ENCODE measurements at places on chromosomes 12 and 14.

DNA sequence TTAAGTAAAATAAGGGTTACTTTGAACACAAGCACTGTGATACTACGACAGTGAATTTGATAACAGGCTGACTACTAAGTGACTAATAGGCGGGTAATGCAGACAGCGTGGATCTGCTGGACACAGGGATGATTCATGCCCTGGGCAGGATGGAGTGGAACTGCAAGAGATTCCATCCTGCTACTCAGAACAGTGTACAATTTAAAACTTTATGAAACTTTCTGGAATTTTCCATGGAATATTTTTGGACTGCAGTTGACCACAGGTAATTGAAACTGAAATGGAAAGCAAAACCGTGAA is 46.0 kb downstream of the YEATS4 start:
- DNase-seq = no peak

DNA sequence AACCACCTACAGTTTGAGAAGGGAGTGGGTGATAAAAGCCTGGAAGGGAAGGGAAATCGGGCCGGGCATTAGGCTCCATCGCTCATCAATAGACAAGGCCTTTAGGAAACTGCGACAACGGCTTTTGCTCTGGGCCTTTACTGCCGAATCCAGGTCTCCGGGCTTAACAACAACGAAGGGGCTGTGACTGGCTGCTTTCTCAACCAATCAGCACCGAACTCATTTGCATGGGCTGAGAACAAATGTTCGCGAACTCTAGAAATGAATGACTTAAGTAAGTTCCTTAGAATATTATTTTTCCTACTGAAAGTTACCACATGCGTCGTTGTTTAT is 261 bp upstream of the RNU7-1 start:
- peak; percentile 94 for DNase-seq

DNA sequence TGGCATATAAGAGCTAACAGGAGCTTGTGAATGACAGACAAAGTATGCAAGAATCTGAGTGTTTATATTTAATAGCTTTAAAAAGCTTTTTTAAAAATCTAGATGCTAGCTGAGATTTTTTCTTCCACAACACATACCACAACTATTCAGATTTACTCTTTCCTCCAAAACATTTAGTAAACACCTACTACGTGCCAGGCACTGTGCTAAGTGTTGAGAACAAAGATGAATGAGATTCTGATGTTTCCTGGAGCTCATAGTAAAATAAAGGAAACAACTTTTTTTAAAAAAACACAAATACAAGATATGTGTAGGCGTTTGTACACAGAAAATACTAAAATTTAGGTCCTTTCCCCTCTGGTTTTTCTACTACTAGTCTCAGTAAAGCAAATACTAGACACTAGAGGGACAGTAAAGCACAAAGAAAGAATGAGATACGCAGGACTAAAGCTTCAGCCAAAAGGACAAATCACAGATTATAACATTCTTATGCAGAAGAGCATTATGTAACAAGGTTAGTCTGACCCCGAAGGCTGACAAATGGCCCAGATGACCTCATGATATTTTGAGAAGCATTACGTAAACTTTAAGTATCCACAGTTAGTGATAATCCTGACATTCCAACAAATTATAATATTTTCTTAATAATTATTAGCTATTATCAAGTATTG is 78.6 kb upstream of the PAWR start:
- DNase-seq = no peak

DNA sequence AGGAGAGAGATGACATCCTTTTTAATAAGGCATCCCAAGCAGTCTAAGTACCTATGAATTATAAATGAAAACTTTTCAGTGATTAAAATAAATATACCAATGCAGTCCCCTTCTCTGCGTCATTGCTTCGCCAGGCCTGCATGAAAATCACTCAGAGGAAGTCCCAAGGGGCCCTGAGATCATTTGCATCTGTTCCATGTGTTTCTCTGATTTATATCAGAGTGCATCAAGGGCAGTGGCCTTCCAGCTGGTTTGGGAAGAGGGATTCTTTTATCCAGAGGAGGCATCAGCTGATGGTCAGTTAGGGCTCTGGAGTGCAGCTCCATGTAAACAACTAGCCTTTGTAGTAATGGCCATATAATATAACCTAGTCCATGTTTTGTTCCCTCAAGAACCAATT is 210.1 kb downstream of the RGS6 start:
- peak; percentile 94 for DNase-seq

- DNase-seq = no peak
These were observed 182.8 kb upstream of the ARHGAP5 start for GRCh38 chr14:31894351-31894750.

DNA sequence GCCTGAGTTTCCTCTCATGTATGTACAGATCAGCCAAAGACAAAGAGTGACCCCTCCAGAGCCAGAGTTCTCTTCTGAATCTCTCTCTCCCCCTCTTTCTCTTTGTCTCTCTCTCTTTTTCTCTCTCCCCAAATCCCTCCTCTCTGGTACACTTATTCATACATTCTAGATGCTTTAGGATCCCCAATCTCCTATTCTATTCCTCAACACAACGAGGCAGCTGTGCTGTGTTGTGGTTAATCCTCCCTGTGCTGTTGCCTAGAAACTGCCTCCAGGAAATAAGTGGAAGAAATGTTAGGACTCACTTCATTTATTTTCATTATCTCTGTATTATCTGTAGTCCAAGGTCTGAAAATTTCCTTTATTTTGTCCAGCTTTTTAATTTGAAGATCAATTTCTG is 350.5 kb upstream of the OR4E1 start:
- no peak for DNase-seq

DNA sequence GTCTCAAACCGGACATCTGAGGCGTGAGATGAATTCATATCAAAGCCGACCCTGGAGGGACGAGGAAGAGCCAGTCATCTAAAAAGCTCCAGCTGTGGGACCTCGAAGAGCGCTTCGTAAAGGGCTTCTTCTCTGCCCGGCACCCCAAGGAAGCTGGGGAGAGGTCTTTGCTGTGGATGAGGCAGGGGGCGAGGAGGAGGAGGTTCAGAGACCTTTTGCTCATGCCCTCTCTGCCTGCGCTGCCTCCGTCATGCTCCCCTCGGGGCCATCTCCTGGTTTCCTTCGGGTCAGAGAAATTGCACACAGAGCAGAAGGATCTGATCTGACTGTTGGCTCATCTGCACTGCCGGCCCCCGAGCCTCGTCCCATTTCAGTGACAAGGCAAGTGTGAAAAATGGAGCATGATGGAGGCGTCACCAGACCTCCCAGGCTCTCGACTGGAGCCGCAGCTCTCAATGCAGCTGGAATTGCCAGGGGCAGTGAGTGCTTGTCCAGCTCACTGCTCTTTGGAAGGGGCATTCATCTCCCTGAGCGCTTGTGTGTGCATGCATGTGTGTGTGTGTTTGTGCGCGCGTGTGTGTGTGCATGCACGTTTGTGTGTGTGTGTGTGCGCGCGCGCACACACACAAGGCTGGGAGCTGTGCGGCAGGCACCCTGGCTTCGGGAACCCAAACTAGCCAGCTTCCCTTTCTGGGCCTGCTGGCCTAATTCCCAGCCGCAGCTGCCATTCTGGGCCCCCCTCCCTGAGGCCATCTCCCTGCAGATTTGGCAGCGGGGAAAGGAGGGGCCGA is 9.2 kb downstream of the CABP1 start:
- no peak for DNase-seq

DNA sequence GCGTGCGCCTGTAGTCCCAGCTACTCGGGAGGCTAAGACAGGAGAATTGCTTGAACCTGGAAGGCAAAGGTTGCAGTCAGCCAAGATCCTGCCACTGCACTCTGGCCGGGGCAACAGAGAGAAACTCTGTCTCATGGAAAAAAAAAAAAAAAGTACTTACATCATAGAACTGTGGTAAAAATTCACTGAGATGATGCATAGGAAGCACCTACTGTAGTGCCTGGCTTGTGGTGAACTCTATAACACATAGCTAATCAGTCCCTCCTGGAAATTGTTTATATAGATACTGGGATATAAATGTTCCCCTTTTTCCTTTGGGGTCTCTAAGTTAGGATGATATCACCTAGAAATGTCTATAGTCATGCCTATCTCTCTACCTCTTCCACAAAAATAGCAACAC is 89.7 kb upstream of the CPM start:
- DNase-seq = no peak

DNA sequence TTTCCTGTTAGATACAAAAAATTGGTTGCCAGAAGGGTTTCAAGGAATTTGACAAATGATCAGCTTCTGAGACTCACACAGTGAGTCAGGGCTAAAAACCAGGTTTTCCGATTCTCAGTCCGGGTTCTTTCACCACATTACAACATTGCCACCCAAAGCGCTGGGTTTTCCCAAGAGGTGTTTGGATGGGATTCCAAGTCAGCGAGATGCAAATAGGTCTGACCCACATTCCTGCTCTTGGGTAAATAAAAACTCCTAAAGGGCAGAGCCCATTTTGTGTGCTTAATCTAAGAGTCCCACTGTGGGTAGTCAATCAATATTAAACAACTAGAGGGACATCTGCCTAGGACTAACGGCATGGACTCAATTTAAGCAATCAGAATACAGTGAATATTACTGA is 5.4 kb upstream of the RIC8B start:
- no peak for DNase-seq

DNA sequence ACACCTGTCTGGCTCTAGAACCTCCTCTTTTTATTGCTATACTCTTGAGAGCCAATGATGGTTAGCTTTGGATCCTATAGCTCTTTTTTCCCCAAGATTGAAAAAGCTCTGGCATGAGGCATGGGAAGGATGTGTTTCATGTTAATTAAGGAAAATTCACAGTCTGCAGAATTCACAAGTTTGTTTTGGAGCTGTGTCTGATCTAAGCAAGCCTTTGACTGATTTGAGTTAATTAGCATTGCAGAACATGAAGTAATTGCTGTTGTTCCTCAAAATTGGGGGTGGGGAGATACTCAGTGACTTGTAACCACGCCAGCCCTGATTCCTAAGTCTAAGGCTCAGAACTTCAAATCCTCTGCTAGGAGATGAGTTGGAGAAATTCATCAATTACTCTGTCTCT is 205.0 kb downstream of the SUDS3 start:
- DNase-seq = no peak
